Neural cell (in vitro differentiated cells): ENCODE measurements at places on chromosomes 2 and 18. TPM values are rescaled to one million over a fixed set of nuclear protein-coding genes. Genes with fewer than 3 reads are reported as not detected.

The GTF2A1L gene
- polyA plus RNA-seq = 0.51 TPM in 1 of 2 replicates, not detected in the other

The SNRNP200 gene
- 70.4 and 75.7 TPM in 2 replicates for polyA plus RNA-seq

The NXPH2 gene
- not detected in 2 replicates for polyA plus RNA-seq

The TEX44 gene
- polyA plus RNA-seq = not detected in 2 replicates

The ZEB2 gene
- polyA plus RNA-seq = 1.6 and 2.2 TPM in 2 replicates

The EVX2 gene
- not detected in 2 replicates for polyA plus RNA-seq

The DYSF gene
- polyA plus RNA-seq = 0.04 TPM in 1 of 2 replicates, not detected in the other

The GCA gene
- 32.6 and 45.3 TPM in 2 replicates for polyA plus RNA-seq

The CFC1 gene
- 22.4 and 29.9 TPM in 2 replicates for polyA plus RNA-seq

The SCYGR2 gene
- not detected in 2 replicates for polyA plus RNA-seq

The CREG2 gene
- 1.1 and 1.2 TPM in 2 replicates for polyA plus RNA-seq

The SERPINB12 gene
- polyA plus RNA-seq = not detected in 2 replicates
